ENCODE measurements at places on chromosomes 2 and 18.

DNA sequence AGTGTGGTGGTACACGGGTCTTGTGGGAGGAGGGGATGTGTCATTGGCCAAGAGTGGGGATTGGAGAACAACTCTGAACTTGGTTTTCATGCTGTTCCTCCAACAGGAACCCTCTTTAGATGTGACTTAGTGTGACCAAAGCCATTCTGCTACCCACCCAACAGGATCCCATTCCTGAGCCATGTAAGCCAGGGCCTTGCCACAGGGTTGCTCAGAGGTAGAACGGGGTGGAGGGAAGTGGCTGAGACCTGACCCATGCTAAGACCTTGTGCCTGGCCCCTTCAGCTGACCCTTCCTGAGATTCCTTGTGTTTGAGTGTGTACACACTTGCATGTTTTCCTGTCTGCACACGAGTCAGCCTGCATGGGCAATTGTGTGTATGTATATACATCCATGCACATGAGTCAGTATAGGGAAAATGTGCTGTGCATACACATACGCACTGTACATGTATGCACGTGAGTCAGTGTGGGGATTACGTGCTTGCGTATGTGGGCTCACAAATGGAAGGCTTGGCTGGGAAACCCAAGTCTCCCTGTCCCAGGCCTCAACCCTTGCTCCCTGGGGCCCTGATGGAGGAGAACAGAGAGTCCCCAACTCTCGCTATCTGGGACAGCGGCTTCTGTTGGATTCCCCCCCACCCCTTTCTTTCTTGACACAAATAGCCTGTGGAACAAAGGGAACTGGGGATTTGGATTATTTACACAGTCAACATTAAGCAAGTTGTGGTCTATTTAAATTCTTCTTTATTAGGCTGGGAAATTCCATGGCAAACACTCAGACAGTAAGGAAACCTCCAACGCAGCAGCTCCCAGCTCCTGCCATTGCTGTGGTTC lies 339.8 kb downstream of the DYSF start:
- no peak for DNase-seq

DNA sequence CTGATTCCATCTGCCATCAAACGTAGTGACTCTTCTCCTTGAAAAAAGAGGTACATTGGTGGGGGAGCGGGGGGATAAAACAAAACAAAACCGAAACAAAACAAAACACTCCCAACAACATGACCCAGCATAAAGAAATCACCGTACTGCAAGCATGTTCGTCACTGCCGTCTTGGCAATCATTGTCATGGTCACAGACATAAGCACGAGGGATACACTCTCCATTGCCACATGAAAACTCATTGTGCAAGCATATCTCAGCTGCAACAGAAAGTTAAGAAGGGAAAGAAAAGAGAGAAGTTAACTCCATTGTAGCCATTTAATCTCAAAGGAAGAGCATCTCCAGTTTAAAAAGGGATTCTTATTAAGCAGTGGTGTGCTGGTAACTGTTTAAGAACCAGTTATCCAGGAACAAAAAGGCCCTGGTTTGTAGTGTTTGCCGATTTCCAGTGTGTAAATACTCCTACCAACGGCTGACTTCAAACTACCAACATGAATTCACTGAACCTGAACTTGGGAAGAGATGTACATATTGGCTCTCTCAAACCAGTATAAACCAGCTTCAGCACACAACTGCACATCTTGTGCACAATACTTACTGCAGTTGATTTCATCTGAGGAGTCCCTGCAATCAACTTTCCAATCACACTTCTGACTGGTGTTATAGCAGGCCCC lies 68.2 kb downstream of the LRP2 start:
- no peak for DNase-seq

- no peak for DNase-seq
Observed at GRCh38 chr2:5982903-5983265, 290.7 kb downstream of the SOX11 start.

GRCh38 chr2:97699765-97700444 lies 13.5 kb upstream of the ZAP70 start:
- peak; percentile 59 for DNase-seq

DNA sequence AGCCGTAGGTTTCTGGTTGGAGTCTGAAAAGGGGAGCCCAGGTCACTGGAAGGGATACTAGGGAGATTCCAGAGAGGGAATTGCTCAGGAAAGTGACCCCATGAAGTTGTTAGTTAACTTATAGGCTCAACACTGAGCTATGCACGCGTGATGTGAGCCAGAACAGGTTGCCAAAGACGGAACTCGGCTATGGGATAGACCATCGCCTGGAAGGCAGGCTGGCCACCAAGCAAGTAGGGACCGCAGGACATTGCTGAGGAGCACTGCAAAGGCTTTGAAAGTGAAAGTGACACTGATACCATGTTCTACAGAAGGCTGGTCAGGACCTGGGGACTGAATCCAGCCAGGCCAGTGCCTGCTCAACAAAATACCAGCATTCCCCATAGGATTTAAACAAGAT lies 7.3 kb downstream of the FARP2 start:
- DNase-seq = no peak

GRCh38 chr2:222433332-222434173 lies 9.2 kb downstream of the SGPP2 start:
- no peak for DNase-seq

DNA sequence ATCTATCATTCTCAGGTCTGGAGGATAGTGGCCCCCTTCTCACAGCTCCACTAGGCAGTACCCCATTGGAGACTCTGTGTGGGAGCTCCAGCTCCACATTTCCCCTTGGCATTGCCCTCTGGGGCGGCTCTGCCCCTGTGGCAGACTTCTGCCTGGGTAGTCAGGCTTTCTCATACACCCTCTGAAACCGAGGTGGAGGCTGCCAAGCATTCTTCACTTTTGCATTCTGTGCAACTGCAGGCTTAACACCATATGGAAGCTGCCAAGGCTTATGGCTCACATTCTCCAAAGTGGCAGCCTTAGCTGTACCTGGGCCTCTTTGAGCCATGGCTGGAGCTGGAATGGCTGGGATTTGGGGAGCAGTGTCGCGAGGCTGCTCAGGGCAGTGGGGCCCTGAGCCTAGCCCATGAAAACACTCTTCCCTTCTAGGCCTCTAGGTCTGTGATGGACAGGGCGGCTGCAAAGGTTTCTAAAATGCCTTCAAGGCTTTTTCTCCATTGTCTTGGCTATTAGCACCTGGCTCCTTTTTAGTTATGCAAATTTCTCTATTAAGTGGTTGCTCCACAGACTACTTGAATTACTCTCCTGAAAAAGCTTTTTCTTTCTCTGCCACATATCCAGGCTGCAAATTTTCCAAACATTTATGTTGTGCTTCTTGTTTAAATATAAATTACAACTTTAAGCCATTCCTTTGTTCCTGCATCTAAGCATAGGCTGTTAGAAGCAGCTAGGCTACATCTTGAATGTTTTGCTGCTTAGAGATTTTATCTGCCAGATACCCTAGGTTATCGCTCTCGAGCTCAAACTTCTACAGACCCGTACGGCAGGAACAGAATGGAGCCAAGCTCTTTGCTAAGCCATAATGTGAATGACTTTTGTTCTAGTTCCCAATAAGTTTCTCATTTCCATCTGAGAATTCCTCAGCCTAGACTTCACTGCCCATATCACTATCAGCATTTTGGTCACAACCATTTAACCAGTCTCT lies 206.5 kb downstream of the CPS1 start:
- DNase-seq = no peak

GRCh38 chr18:55290898-55291297 lies 297.1 kb downstream of the TCF4 start:
- DNase-seq = no peak

DNA sequence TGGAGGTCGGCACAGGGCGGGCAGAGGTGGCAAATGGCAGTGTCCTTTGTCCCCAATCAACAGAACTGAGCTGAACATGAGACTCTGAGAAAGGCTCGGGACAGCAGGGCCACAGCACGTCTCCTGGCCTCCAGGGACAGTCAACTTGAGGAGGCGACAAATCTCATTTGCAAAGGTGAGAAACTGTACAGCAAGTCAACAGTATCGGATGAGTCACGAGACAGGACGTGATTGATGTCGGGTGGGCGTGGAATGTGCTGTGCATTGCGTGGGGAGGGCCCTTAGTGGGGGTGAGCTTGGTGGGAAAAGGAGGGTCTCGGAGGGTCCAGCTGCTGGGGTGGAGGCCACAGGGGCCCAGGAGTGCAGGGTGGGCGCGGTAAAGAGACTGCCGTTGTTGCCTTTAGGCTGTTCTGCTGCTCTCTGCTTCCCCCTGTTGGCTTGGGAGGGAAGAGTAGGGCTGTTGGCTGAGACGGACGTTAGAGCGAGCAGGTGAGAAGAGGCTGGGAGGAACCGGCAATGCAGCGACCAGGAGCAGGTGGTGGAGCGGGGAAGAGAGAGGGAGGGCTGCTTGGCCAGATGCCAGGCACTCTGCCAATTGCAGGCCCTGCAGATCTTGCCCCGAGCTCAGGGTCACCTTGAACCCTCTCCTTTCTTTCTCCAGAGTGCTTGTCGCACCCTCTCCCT lies 164.3 kb downstream of the BCL2 start:
- peak; percentile 73 for DNase-seq

GRCh38 chr2:238893349-238894000 lies 45.6 kb downstream of the TWIST2 start:
- no peak for DNase-seq

DNA sequence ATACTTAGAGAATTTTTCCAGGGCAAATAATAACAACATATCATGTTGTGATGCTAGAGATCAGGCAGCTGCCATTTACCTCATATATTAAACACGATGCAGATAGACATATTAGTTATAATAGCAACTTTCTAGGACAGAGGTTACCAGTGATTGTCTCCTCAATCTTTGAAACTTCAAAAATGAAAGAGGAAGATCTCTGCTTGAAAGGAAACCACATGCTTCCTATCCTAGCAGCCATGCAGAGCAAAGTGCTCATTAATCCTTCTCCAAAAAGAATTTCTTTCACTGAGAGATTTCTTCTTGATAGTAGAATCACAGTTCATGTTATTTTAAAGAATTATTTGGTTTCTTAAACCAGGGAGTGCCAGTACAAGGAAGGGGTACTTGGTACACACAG lies 317.2 kb downstream of the CPS1 start:
- no peak for DNase-seq

- DNase-seq = no peak
Observed at GRCh38 chr2:174597345-174598047, at the start of gene WIPF1. TSS of gene WIPF1 (minus strand) at chr2:174597804. CDS start at chr2:174585573, 12,231 bp downstream.

DNA sequence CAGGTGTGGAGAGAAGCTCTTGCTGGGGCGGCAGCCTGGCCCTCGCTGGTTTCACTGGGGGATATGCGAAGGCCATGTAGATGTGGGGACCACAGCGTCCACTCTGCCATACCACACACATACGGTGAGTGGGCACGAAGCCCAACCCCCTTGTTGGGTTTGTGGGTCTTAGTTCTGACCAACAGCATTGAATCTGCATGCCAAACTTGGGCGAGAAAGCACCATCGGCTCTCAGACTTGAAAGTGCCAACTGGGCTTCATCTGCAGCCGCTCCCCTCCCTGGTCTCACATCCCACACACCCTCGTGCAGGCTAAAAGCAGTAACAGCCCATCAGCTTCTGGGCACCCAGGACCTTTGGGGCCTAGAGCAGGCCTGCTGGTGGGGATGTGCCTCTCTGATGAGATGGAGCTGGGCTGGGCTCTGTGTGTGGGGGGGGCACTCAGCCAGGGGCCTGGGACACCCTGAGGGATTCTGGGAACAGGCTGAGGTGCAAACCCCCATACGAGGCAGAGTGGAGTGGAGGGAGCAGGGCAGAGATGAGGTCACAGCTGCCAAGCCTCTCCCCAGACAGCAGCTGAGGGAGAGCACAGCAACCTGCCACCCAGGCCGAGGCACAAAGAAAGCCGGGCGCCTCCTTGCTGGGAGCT lies 264.4 kb downstream of the TWIST2 start:
- no peak for DNase-seq

Data from activated T-cell treated with anti-CD3 and anti-CD28 coated beads for 48 hours (primary cell).